ENCODE measurements at places on chromosomes 12 and 14.

- no peak for DNase-seq
Observed at GRCh38 chr12:12929696-12930095, 22.3 kb downstream of the GPRC5D start.

DNA sequence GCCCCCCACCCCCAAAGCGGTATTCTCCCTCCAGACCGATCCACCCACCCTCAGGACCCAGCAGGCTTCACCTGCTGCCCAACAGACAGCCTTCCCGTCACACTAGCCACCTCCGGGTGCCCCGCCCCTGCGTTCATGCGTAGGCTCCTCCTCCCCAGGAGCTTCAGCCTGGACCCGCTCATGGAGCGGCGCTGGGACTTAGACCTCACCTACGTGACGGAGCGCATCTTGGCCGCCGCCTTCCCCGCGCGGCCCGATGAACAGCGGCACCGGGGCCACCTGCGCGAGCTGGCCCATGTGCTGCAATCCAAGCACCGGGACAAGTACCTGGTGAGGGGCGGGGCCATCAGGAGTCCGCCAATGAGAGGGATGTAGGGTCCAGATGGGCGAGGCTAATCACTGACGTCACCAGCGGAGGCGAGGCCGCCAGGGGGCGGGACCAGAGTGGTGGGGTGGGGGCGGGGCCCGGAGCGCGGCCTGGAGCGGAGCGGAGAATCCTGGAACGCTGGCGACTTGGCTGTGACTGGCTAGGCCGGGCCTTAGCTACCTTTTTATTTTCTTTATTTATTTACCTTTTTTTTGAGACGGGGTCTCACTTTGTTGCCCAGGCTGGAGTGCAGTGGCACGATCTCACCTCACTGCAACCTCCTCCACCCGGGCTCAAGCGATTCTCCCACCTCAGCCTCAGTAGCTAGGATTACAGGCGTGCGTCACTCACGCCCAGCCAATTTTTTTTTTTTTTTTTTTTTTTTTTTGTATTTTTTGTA lies 4.4 kb downstream of the TNS2 start:
- peak; percentile 98 for DNase-seq

DNA sequence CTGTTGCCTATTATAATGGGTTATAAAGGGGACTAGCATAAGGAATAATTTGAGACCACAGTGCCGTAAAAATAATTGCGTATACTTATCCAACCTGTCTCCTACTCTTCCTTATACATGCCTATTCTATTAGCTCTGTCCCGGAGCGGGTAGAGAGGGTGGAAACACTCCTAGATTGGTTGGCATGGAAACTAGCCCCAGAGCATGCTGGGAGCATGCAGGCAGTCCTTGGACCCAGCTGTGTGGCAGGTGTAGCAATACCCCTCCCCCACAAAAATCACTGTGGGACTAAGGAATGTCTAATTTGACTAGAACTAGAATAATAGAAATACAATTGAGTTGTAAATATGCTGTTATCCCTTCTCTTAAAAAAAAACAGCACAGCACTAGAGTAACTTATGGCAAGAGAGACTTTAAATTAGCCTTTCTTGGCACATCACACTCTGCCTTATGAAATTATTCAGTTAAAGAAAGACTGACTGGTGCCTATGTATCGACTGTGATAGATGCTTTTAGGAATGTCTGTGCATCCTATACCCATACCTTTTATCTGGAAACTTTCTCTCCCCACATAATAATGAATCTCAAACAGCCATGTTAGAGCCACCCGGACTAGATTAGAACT lies 244.0 kb upstream of the DAAM1 start:
- no peak for DNase-seq

- no peak for DNase-seq
Observed at GRCh38 chr14:65069874-65070413, 32.4 kb downstream of the MAX start.

GRCh38 chr12:123035841-123036240 lies 55.4 kb downstream of the ARL6IP4 start:
- no peak for DNase-seq

- no peak for DNase-seq
Observed at GRCh38 chr14:58634406-58635090, 3.2 kb upstream of the DACT1 start.

DNA sequence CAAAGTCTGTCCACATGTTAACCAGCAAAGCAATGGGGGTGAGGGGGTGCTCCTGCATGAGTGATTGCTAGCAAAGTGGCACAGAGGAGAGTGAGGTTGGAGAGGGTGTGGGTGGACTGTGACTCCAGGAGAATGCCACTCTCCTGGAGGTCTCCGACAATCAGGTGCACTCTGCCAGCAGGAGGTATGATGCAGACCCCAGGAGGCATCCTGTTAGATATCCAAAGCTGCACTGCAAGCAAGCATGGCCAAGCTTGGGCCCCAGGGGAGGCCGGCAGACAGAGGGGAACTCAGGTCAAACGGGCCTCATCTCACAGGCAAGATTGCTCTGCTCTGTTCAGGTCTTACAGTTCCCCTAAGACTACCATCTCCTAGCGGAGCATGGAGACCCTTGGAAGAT lies 73.5 kb upstream of the ALX1 start:
- DNase-seq = no peak

- no peak for DNase-seq
Observed at GRCh38 chr14:31545328-31545727, 15.9 kb upstream of the NUBPL start.

- DNase-seq = no peak
Observed at GRCh38 chr14:40269436-40269835, 837.2 kb upstream of the FBXO33 start.

DNA sequence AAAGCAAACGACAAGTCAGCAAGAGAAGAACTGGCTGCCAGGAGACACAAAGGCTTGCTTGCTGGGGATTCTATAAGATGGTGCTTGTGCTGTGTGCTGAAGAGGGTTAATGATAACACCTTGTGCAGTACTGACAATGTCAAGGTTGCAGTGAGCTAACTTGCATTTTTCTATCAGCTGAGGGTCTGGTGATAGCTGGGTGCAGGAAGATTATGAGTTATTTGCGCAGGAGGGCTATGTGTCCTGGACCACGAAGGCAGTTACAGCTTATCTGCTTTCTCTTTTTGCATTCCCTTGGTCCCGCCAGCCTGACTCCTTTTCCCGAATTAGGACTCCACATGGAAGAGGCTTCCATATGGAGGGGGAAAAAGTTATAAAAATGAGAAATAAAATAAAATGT lies 42.4 kb downstream of the R3HDM2 start:
- no peak for DNase-seq

GRCh38 chr12:40153432-40153831 lies 47.6 kb upstream of the SLC2A13 start:
- no peak for DNase-seq

- DNase-seq = no peak
Observed at GRCh38 chr12:103827911-103828391, 13.1 kb downstream of the NT5DC3 start.
